ENCODE measurements at places on chromosomes 6 and 20.

- no peak for DNase-seq
These were observed 41.1 kb upstream of the BMP6 start for GRCh38 chr6:7684843-7685242.

GRCh38 chr6:160513836-160514235 lies 150.2 kb downstream of the LPA start:
- no peak for DNase-seq

- no peak for DNase-seq
These were observed 31.3 kb upstream of the MYLIP start for GRCh38 chr6:16097382-16098171.

DNA sequence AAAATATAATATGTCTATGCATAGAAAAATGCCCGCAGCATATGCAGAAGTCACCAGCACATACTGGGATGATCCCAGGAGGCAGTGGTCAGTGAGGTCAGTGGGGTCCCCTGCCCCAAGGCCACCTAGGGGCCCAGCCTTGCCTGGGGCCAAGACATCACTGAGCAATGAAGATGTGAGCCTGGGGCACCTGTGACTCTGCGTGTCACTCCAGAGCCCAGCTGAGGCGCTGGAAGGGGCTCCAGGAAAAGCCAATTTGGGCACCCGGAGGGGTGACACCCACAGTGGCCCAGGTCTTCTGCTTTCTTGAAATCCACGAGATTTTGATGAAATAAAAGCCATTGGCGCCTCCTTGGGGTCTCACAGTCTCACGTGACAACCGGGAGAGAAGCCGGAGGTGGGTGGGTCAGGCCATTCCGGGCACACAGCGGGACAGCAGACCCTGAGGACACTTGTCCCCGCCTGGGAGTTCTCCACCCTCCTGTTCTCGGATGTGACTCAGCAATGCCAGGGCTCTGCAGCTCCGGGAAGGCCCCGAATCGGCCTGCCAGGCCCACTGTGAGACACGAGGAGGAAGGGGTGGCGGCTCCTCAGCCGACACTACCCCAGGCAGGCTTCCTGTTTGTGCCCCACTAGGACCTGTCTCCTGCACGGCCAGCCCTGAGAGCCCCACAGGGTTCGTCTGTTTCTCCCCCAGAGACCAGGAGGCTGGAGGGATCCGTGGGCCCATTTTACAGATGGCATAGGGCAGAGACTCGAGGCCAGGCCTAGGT lies 24.4 kb upstream of the SLCO4A1 start:
- no peak for DNase-seq

DNA sequence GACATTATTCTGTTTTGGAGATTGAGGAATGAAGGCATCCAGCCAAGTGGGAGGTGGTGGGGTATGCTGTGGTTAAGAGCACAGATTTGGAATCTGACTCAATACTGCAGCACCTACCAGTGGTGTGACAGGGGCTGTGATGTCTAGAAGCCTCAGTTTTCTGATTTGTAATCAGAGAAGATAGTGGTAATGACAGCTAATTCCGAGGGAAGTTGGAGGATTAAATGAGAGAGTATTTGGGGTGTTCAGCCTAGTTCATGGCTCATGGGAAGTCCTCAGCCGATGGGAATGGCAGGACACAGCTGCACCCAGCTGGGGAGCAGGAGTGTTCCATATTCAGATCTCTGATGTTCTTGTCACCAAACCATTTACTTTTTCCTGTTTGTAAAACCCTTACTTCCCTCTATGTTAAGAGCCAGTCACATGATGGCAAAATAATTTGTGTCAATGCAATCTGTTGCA lies 9.3 kb downstream of the SLC9A8 start:
- no peak for DNase-seq

GRCh38 chr6:46914279-46914810 lies 7.4 kb downstream of the ADGRF5 start:
- no peak for DNase-seq

DNA sequence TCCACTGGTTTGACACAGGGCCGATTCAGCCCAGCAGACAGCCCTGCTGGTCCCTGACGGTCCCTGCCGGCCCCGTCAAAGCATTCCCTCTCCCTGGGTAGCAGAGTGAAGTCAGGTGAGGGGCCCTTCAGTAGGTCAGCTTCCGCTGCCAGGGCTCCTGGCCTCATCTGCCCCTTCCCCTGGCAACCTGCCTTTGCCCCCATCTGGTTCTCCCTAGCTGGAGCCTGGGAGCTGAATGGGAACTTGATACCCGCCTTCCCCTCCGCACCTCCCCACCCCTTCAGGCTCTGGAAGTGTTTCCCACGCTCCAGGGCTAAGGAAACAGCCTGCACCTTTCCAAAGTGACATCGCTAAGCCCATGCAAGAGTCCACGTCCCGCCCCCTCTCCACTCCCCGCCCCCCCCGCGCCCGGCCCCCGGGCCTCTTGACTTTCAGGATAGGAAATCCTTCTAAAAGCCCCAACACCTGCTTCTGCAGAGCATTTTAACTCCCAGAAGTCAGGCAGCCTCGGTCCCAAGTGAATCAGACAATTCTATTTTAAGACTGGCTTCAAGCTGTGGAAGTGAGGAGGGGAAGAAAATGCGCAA lies 53.3 kb downstream of the ISM1 start:
- DNase-seq = no peak

GRCh38 chr20:7196481-7196880 lies 429.0 kb downstream of the BMP2 start:
- no peak for DNase-seq

- DNase-seq = no peak
These were observed 192.7 kb upstream of the NOX3 start for GRCh38 chr6:155648301-155648700.

DNA sequence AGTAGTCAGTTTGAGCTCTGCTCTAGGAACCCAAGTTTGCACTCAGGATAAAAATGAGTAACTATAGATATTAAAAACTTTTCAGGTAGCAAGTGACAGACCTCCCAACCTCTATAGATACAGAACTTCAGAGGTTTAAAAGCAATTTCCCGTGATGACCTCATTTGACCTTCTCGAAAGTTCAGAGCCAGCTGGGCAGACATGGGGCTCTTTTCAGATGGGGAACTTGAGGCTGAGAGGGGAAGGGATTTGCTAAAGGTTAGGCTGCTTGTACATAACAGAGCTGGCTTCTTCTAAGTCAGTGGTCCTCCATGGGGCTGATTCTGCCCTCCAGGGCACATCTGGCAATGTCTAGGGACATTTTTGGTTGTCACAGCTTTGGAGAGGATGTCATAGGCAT lies 58.8 kb upstream of the ZNF831 start:
- no peak for DNase-seq

DNA sequence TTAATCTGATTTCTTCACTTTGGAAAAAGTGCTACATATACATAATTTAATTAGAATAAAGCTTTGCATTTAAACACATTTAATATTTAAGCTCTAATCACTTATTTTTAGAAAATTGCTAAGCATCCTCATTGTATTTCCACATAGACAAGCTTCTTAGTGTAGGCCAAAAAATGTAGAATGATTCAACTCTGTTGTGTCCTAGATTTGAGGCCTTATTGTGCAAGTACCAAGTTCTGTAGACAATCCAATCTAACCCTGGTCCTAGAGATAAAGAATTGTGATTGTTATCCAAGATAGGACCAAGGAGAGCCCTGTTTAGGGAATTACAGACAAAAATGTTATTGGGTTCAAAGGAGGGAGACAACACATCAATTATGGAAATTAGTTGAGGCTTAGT lies 27.6 kb downstream of the MRAP2 start:
- no peak for DNase-seq

- DNase-seq = no peak
These were observed 55.1 kb downstream of the IRF4 start for GRCh38 chr6:446418-447366.

GRCh38 chr6:84093441-84094435 lies 60.2 kb downstream of the MRAP2 start:
- DNase-seq = no peak

DNA sequence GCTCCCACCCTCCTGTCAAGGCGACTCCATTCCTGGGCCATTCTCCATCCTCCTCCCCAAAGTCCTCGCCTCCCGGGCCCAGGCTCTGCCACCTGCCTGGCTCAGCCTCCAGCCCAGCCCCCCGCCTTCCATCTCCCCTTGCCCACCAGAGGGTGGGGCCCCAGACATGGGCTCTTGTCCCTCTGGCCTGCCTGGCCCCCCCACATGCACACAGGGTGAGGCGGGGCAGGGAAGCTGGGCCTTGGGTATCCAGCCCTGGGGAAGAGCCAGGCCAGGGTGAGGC lies 95.2 kb downstream of the YTHDF1 start:
- no peak for DNase-seq

DNA sequence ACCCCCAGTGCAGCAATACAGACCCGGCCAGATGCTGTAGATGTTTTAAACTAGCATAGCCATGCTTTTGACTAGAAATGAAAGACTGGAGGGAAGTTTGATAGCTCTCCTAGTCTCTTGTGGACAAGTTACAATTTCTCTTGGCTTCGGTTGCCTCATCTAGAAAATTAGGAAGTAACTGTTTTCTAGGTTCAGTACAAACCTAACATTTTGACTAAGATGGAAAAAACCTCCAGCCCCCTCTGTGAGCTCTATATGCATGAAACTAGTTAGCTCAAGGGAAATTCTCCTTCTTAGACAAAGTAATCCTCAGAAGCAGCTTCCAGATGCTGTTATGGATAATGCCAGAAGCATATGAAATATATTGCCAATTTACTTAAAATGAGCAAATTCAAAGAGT lies 86.6 kb downstream of the RNF144B start:
- no peak for DNase-seq

- no peak for DNase-seq
These were observed 8.6 kb downstream of the FOXA2 start for GRCh38 chr20:22575737-22576136.

GRCh38 chr20:6485351-6485750 lies 282.1 kb upstream of the BMP2 start:
- DNase-seq = no peak

- no peak for DNase-seq
These were observed 7.2 kb downstream of the ADGRF1 start for GRCh38 chr6:47034926-47035325.

GRCh38 chr6:13527671-13528056 lies 40.3 kb upstream of the GFOD1 start:
- no peak for DNase-seq

GRCh38 chr6:134303891-134304290 lies 14.0 kb downstream of the SGK1 start:
- DNase-seq = no peak

DNA sequence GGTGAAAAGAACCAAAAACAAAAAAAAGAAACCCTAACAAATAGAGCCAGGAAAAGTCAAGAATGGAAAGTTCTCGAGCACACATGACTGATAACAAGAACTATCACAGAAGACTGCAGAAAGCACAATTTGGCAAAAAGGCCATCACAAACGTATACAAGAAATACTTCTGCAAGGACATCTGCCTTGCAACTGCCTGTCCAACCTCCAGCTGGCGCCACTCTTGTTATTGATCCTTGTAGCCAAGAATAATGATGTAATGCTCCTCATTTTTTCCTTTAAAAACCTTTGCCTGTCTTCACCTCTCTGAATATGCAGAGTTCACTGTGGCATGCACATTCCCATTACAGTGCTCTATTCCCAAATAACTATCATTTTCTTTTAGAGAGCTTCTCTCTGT lies 87.9 kb upstream of the BMP5 start:
- no peak for DNase-seq

Measured in liver (tissue), 10 donors.